ENCODE measurements at places on chromosomes 2 and 18. TPM values are rescaled to one million over a fixed set of nuclear protein-coding genes. Genes with fewer than 3 reads are reported as not detected.

Gene RTP5
- not detected for total RNA-seq

Gene RIT2
- not detected for total RNA-seq

Gene RAD51AP2
- not detected for total RNA-seq

Gene MOCOS
- total RNA-seq, result 3.7 TPM

Gene ONECUT2
- 0.44 TPM for total RNA-seq

Gene MDH1B
- total RNA-seq, result 5.2 TPM

Gene AMER3
- not detected for total RNA-seq

Gene IL1RL1
- not detected for total RNA-seq

Gene SP110
- 2.1 TPM for total RNA-seq

Gene CFAP65
- not detected for total RNA-seq

Gene C2orf78
- not detected for total RNA-seq

Gene MAPK4
- not detected for total RNA-seq

Gene COL4A4
- 6.3 TPM for total RNA-seq

DNA sequence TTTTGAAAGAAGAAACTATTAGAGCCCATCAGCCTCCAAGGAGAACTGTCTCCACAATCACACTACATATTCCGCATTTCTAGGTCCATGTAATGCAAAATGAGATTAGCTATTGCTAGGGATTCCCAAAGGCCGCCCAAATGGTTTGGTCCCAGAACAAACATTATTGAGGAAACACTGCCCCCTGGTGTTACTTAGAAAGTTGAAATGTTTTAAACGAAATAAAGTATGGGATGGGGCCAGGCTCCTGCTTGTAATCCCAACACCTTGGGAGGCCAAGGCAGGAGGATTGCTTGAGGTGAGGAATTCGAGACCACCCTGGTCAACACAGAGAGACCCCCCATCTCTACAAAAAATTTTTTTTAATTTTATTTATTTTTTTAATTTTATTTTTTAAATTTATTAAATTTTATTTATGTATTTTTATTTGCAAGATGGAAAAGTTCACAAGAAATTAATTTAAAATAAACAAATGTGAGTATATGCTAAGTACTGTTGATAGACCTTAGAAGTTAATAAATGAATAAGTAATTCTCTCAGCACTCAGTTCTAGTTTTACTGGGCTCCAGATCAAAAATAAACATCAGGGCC, 5.5 kb downstream of the NHEJ1 start:
- peak; percentile 35 for DNase-seq

DNA sequence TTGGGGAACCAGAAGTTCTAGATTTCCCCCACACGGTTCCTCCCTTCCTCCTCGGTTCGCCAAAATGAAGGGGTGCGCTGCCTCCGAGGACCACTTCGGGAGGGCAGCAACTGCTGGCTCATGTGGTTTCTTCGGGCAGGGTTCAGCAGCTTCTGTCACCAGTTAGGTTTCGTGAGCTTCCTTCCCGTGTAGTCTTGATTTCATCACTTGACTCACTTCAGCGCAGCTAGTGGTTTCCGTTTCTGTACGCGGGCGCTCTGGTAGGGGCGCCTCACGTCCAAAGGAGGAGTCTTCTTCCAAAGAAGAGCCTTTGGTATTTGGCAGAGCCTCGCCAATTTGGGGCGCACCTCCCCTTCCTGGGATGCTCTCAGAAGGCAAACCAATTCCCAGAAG, 485 bp upstream of the GALNT3 start:
- DNase-seq, result no peak

- no peak for DNase-seq
These were observed 248.2 kb upstream of the TNP1 start for GRCh38 chr2:217108086-217108485.

- no peak for DNase-seq
These were observed 26.8 kb downstream of the ZNF407 start for GRCh38 chr18:74624466-74624865.

DNA sequence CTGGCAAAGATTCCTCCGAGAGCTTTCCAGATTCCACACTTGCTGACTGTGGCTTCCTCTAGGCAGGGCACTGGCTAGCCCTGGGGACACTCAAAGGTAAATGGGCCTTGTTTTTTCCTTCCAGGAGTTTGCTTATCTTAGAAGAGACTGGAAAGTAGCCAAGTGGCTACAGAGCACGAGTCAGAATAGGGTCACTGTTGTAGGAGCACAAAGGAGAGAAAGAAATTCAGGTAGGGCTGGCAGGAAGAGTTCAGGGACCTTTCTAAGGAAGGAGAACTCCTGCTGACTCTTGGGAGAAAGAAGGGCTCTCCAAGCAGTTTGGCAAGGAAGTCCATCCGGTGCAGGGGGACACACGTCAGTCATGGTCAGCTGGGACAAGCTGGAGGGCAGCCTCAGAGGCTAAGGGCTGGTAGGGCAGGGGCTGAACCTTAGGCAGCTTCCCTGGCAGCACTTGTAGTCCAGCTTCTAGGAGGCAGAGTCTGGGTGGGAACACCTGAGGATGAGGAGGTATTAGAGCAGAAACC, 39.5 kb downstream of the NIFK start:
- DNase-seq, result peak; percentile 69

DNA sequence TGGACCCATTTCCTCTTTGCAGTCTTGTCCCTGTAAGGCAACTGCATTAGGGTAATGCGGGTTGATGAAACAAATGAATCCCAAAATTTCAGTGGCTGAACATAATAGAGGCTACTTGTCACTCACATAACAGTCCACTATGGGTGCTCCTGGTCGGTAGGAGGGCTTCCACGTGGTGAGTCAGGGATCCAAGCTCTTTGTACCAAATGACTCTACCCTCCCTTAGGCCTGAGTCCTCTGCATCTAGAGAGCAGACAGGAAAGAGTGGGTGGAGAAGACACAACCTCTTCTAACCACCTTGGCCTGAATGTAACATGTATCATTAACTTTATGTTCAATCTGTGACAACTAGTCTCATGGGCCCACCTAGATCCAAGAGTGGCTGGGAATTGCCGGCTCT, 86.2 kb upstream of the HAAO start:
- no peak for DNase-seq

DNA sequence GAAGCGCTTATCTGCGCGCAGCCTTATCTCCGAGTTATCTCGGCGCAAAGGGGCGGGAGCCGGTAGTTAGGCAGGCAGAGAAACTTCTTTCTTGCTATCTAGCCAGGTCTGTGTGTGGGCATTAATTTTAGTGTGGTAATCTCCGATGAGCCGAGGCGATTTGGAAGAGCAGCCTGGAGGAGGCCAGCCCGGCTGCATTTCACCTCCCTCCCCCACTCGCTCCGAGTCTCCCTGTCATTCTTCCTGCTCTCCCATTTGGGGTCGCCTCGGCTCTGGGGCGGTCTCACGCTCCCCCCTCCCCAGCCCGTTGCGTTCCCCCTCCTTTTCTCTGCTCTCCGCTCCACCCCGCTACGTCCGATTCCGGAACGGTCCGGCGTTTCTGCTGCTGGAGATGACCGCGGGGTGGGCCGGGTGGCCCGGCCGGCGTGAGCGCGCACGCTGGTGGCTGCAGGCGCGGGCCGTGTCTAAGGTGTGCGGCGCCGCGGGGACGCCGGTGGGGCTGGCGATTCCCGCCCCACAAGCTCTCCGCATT, 566 bp downstream of the GATA6 start:
- no peak for DNase-seq

DNA sequence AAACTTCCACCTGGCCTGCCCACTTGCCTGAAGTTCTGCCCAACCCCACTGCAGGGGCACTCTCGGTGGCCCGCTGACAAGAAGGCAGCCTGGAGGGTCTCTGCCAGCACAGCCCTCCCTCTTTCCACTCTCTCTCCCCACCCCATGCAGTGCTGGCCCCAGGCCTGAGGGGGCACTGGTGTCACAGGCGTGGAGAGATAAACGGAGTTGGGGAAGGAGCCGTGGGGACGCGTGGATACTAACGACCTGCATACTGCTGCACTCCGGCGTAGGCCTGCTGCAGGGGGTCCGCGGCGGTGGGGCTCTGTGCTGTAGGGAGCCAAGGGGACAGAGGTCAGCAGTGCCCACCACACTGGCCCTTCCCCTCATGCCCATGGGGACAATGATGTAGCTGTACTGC, 299.3 kb downstream of the CELF4 start:
- no peak for DNase-seq

DNA sequence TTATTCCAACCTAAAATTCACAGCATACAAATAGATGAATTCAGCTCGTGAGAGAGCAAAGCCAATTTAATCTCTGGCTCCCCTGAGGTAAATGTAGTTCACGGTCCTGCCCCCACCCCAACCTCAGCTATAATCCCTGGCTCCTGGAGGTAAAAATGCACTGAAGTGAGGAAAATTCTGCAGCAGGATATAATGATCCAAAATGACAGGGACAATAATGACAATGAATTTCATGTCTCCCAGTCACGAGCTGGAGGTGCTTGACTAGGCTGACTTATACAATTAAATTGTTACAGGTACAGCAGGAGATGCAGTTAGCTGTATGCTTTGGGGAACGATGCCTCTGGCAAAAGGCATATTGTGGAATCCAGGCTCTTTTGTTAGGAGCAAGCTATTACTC, 82.0 kb downstream of the GPD2 start:
- DNase-seq, result no peak

DNA sequence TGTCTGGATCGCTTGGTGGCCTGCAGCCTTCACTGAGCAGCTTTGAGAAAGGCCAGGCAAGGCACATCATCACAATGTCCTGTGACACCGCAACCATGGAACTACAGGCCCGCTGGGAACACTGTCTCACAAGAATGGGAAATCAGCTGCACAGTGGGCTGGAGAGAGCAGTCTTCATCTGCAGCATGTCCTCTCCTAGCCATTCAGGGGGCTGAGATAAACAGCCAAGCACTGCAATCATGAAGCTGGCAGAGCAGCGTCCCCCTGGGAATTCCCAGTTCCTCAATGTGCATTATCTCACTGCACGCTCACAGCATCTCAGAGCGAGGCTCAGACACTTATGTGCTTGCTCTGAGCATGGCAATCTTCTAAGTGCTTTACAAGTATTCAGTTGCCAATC, 1.9 kb downstream of the CMPK2 start:
- no peak for DNase-seq

- DNase-seq, result no peak
These were observed 63.5 kb downstream of the LAMA3 start for GRCh38 chr18:23752796-23753195.

GRCh38 chr2:236095504-236095903, 72.7 kb downstream of the GBX2 start:
- DNase-seq, result no peak

- no peak for DNase-seq
These were observed 115.1 kb upstream of the REG3G start for GRCh38 chr2:78910376-78910775.

- no peak for DNase-seq
These were observed 10.8 kb upstream of the ALPP start for GRCh38 chr2:232367591-232368233.

DNA sequence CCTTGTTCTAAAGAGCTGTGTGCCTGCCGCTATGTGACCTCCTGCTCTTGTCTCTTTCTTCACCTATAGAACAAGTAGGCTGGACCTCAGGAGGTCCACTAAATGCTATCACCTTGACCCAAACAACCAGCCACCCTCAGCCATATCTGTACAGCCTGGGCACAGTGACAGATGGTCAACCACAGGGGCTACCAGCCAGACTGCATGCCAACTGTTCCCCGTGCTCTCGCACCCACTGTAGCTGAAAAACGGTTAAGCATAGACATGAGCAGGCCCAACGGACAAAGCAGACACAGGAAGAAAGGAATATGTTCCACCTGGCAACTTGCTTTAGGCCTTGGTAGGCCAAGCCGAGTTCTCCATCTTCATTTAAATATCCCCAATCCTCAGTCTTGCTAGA, 43.2 kb upstream of the ACAA2 start:
- DNase-seq, result no peak

DNA sequence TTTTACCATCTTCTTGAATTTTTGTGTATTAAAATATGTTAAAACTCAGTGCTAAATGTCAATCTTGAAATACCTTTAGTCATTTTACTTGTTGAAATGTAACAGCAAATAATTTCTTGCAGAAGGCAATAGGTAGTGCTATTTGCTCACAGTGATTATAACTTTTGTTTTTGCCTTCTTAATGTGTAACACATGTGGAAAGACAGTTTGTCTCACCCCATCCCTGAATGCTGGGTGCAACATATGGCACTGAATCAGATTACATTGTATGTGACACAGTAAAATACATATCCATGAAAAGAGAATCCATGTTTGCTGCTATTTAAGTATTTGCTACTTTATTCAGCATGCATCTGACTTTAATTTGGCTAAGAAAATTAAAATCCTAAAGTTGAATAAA, 35.3 kb downstream of the FRZB start:
- DNase-seq, result no peak

DNA sequence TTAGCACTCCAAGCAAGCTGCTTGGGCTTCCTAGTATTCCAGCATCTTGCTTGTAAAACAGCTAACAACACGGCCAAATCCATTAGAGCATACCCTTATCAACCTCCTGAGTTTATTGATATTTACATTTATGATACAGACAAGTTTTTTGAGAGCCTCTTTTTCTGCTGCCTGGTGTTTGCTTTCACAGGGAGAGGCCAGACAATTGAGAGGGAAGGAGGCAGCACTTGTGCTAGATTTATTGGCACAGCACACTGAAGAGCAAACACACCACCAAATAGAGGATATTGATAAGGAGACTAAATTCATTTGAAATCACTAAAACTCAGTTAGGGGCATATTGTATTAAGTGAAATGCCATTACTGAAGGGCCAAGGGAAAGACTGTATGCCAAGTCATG, 1142.3 kb upstream of the FANCL start:
- no peak for DNase-seq

GRCh38 chr2:59339837-59340207, 1098.7 kb upstream of the FANCL start:
- no peak for DNase-seq

GRCh38 chr2:126817172-126817571, 81.5 kb upstream of the TEX51 start:
- DNase-seq, result no peak

DNA sequence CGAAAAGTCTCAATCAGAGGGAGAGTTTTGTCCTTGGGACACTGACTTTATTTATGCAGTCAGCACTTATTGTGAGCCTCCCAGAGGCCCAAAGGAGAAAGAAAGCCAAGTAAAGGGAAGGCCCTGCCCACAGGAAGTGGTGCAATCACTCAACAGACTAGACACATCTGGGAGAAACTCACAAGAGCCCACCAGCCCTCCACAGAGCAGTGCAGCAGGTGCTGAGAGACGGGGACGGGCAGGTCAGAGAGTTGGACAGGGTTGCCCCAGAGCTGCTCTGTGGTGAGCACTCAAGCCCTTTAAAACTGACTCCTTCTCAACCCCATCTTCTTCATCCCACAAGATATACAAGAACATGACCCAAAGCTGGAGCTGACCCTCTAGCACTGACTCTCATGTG, 96.0 kb downstream of the TFCP2L1 start:
- no peak for DNase-seq

DNA sequence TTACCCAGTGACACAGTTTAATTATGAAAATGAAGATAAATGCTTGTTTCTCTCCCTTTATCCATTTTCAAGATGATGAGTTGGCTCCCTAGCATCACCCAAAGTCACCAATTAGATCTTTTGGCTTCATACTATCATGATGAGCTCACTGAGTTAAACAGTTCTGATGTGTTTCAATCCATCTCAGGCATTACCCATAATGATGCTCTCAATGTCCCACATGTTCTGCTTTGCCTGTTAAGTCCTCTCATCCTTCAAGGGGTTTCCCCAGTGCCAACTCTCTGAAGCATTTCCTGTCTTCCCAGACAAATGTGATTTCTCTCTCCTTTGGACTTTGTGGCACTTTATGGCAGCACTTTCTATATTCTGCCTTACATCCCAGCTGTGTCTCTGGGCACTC, 92.6 kb downstream of the EPB41L3 start:
- no peak for DNase-seq
